ENCODE measurements at places on chromosomes 1 and 21. TPM values are rescaled to one million over a fixed set of nuclear protein-coding genes. Genes with fewer than 3 reads are reported as not detected.

DNA sequence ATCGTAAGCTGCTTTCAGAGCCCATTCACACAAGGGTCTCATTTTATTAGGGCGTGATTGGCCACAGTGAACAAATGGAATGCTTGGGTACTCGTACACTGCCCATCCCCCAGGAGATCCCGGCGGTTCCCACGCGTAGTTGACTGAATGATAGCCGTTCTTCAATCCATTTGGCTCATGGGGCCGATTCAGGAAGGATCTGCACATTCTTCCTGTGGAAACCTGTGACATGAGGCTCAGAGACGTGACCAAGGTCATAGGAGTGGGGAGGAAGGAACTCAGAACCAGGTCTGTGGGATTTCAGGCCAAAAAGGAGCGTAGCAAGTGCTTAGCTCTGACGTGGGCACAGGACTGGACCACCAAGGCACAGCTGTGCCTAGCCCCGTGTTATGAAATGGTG lies 11.7 kb downstream of the ABCG1 start:
- no peak for DNase-seq

The CYYR1 gene
- 12.1 TPM for total RNA-seq

DNA sequence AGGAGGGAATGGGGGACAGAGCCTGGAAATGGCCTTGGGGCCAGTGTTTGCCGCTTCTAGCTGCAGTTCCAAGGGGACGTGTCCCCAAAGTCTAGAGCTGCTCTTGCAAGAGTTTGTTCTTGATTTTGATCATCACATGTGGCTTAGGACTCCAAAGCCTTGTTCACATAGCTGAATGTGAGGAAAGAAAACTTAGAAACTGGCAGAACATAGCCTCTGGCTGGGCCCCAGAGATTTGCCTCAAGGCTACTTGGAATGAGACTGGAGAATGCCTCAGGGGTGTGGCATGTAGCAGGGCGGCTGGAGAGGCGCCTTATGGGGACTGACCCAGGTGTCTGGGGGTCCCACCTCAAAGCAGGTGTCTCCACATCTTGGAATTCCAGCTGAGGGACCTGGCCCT lies 2.3 kb downstream of the PDXK start:
- no peak for DNase-seq

DNA sequence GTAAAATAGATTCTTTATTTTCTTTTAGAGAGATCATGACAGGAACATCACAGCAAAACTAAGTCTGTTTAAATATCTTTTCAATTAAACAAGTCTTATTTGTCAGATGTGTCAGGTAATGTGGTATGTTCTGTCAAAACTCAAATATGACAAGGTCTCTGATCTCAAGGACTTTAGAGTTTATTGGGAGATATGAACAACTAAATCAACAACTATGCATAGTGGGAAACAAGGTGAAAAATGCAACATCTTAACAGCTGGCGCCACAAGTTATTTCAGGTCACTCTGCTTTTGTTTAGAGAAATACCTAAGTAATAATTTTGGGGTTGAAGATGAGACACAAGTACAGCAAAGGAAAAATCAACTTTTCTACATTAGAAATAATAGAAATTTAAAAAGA lies 779.4 kb upstream of the ADGRL4 start:
- DNase-seq: no peak

GRCh38 chr1:167066333-167067122 lies 23.6 kb downstream of the GPA33 start:
- DNase-seq: peak; percentile 72

- no peak for DNase-seq
Measured at GRCh38 chr21:40846103-40846502, 855 bp downstream of the DSCAM start.

- no peak for DNase-seq
Measured at GRCh38 chr1:155974208-155975115, 3.9 kb downstream of the ARHGEF2 start.

The S100A9 gene
- total RNA-seq: 177 TPM

GRCh38 chr1:244087611-244088010 lies 36.5 kb downstream of the ZBTB18 start:
- DNase-seq: no peak

The UBASH3A gene
- total RNA-seq: not detected

The DPT gene
- 74.1 TPM for total RNA-seq

Data from heart left ventricle (tissue), 16 donors.